ENCODE measurements at places on chromosomes 11 and 22.

DNA sequence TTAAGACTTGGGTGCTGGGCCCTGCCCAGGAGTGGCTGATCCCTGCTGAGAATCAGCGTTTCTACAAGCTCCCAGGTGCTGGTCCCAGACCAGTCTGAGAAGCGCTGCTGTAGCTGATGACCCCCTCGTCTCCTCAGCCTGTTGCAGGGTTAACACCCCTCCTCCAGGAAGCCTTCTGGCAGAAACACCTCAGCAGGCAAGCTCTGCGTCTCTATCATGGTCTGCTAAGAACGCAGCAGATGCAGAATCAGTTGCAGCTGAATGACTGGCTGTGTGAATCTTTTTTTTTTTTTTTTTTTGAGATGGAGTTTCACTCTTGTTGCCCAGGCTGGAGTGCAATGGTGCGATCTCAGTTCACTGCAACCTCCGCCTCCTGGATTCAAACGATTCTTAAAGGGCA lies 132.5 kb downstream of the CACNA1I start:
- DNase-seq: no peak

- DNase-seq: no peak
These were observed 60.0 kb downstream of the ENTHD1 start for GRCh38 chr22:39833610-39834009.

- DNase-seq: no peak
These were observed 31.9 kb downstream of the PDGFB start for GRCh38 chr22:39212721-39213376.

- no peak for DNase-seq
These were observed 343.0 kb upstream of the NCAM1 start for GRCh38 chr11:112617977-112618826.

- no peak for DNase-seq
These were observed 35.7 kb downstream of the SIK3 start for GRCh38 chr11:117062498-117062897.

DNA sequence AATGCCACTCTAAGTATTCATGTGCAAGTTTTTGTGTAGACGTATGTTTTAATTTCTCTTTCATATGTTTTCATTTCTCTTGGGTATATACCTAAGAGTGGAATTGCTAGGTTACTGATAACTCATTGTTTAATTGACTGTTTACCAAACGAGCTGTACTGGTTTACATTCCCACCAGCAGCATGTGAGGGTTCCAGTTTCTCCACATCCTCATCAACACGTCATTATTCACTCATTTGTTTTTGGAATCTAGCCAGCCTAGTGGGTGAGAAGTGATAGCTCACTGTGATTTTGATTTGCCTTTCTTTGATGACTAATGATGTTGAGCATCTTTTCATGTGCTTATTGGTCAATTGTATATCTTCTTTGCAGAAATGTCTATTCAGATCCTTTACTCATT lies 4.0 kb downstream of the ANKRD13D start:
- DNase-seq: no peak

- no peak for DNase-seq
These were observed at the start of gene PTH for GRCh38 chr11:13495929-13496328. TSS of gene PTH (minus strand) at chr11:13495997. CDS start at chr11:13492855, 3,142 bp downstream.

- DNase-seq: no peak
These were observed 20.8 kb downstream of the CARS1 start for GRCh38 chr11:3036419-3036818.

- DNase-seq: no peak
These were observed 37.3 kb upstream of the TEAD1 start for GRCh38 chr11:12636871-12637410.

GRCh38 chr11:74226907-74227306 lies 55.8 kb downstream of the PPME1 start:
- DNase-seq: no peak

GRCh38 chr11:68343761-68344256 lies 31.4 kb downstream of the LRP5 start:
- DNase-seq: no peak

DNA sequence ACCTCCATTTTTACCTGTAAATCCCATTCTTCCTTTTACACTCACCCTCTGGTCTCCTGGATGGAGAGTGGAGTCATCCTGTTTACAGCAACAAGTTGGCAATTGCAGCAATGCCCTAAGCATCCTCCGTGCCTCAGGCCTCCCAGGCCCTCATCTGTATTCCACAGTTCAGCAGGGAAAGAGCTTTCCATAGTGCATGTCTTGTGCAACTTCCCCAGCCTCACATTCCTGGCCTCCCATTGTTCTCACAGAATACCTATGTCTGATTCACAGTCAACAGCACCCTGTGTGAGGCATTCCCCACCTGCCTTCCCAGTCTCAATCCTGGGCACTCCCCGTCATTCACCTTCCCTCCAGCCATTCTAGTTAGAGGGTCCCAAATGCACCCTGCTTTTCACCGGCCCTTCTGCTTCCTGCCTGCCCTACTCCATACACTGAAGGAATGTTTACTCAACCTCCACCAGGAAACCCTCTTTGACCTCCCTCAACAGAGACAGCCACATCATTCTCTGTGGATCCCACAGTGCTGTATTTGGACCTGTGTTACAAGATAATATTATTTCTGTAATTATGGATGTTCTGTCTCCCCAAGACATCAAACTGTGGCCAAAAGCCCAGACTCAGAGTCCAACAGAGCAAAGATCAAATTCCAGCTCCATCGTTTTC lies 405.7 kb downstream of the BUD13 start:
- DNase-seq: no peak

- DNase-seq: no peak
These were observed 8.8 kb upstream of the CEP295 start for GRCh38 chr11:93652679-93653078.

DNA sequence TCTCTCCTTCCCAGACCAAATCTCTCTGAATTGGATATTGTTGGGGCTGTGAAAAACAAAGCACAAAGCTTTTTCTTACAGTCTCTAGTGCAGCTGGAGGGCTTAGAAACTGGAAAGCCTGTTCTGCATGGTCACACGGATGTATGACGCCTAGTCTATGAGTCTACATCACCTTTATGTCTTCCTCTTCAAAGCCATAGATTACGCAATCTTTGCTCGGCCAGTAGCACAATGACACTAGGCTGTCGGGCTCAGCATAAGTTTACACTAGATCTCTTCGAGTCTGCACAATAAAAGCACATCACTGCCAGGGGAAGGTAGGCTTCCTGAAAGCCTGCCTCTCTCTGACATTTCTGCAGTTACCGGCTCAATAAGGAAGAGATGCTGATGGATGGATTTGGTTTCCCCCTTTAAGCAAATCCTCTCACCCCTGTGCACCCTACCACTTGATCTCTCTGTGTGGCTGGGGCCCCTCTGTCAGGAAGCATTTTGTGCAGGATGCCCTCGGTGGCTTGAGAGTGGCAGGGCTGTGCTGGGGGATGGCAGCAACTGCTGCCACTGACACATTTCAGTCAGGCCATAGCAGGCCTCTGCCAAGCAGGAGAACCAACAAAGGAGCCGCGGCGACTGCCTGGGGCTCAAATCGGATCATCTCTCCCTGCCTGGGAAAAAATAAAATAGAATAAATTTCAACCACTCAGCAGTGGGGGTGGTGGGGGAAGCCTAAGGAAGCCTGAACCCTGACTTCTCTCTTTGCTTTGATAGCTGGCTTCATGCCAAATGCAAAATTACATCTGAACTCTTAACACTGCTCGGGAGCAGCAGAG lies 1272.8 kb downstream of the LRRC4C start:
- DNase-seq: no peak

DNA sequence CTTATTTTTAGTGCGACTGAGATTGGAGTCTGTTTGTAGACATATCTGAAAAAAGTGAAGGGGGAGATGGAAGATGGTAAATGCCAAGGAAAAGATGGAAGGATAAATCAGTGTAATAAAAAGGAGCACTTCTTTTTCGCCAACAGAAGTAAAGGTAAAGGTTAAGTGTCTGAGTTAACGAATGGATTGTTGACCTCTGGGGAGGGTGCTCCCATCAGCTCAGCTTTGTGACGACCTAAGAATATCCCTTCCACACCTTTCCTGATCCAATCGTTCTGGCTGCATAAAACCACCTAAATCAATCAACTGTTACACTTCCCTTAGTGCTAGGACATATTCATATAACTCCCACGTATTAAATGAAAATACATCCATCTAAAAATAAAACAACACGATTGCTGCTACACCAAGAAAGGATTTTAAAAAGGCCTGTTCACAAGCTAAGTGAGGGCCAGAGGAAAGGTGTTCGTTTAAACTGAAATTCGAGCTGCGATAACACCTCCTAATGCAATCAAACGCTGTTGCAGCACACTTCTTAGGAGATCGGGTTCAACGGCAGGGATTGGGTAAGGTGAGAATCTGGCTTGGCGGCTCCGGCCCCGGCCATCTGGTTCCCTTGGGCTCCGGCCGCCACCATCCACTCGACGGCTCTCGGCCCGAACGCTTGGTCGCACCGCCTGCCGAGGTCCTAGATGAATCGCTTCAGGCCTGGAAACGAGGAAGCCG lies 658 bp downstream of the C11orf71 start:
- no peak for DNase-seq

DNA sequence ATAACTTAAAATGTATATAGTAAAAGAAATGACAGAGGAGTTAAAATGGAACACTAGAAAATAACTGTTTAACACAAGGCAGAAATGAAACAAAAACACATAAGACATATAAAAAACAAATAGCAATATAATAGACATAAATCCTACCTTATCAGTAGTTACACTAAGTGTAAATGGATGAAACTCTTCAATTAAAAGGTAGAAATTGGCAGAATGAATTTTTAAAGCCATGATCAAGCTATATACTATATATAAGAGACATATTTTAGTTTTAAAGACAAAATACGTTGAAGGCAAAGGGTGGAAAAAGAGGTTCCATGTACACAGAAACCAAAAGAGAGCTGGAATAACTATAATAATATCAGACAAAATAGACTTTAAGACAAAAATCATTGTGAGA lies 4.9 kb upstream of the TMPRSS5 start:
- DNase-seq: no peak

DNA sequence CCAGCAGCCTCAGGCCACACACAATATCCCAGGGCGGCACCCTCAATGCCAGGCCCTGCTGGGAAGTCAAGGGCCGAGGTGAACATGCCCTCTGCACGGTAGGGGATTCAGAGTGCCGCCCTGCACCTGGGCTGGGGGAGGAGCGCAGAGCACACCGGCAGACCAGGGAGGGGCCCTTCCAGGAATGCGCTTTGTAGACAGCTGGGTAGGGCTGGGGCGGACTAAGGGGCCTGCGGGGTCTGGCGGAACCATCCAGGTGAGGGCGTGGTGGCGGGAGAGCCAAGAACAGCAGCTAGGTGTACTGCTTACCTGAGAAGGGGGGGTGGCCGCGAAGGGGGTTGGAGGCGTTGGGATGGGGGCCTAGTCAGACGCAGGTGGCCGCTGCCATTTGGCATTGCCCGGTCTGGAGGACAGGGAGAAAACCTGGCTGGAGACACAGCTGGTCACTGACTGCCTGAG lies 26.0 kb downstream of the DUSP8 start:
- DNase-seq: no peak

DNA sequence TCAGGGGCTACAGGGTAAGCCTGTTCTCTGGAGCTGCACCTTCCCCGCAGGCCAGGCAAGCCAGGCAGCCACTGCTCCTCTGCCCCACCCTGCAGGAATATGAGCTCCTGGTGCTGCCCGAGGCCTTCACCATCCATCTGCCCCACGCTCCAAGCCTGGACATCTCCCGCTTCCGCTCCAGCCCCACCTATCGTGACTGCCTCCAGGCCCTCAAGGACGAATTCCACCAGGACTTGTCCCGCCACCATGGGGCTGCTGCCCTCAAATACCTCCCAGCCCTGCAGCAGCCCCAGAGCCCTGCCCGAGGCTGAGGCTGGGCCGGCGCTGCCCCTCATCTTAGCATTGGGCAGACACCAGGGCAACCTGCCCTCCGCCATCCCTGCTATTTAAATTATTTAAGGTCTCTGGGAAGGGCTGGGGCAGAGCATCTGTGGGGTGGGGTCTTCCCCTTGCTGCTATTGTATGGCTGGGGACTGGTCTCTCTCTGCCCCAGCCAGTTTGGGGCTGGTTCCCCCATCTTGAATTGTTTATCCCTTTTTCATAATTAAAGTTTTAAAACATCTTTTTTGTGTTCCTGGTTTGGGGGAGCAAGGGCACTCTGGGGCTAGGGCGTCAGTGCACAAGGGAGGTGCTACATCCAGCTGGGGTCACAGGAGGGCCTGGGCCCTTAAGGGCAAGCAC lies 6.2 kb downstream of the LARGE2 start:
- no peak for DNase-seq

DNA sequence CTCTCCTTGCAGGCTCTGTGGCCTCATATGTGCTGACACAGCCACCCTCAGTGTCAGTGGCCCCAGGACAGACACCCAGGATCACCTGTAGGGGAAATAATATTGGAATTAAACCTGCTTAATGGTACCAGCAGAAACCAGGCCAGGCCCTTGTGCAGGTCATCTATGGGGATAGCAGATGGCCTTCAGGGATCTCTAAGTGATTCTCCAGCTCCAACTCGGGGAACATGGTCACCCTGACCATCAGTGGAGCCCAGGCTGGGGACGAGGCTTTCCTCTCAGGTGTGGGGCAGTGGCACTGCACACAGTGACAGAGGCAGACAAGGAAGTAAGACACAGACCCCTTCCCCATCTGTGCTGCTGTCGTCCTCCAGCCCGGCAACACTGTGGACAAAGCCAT lies 16.9 kb downstream of the GGTLC2 start:
- no peak for DNase-seq

GRCh38 chr11:71251761-71252268 lies 562 bp downstream of the SHANK2 start:
- no peak for DNase-seq

GRCh38 chr11:95688501-95689222 lies 100.9 kb downstream of the FAM76B start:
- no peak for DNase-seq

DNA sequence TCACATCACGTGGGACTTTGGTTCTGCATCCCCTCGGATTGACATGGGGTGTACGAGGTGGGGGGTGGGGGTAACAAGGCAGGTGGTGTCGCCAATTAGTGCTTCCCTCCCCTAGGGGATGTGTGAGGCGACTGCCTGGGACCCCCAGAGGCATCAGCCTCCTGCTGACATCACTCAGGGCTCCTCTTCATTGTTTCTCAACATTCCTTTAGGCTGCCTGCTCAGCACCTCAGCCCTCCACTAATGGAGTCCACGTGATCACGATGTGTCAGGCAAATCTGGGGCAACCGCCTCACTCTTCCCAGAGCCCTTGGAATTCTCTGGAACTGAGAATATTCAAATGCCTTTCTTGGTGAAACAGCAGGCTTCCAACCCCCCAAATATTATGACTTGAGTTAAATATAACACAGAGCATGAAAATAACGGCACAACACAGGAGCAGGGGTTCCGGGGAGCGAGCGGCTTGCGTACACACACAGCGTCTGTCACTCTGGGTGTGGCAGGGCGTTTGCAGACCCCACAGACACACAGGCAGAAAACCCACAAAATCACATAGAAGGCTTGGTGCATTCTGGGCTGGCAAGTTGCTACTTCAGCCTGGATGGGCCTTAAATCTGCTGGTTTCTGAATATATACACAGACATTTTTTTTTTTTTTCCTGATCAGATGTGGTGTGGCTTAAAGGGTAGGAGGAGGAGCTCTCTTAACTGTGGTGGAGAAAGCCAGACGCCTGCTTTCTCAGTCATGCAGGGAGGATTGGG lies 170.1 kb upstream of the CADM1 start:
- no peak for DNase-seq

GRCh38 chr11:561148-562003 lies 606 bp downstream of the RASSF7 start:
- peak; percentile 10 for DNase-seq

Measured in bone marrow (tissue), 2 donors.